GM19239 (cell line): ENCODE measurements at places on chromosomes 6 and 20.

DNA sequence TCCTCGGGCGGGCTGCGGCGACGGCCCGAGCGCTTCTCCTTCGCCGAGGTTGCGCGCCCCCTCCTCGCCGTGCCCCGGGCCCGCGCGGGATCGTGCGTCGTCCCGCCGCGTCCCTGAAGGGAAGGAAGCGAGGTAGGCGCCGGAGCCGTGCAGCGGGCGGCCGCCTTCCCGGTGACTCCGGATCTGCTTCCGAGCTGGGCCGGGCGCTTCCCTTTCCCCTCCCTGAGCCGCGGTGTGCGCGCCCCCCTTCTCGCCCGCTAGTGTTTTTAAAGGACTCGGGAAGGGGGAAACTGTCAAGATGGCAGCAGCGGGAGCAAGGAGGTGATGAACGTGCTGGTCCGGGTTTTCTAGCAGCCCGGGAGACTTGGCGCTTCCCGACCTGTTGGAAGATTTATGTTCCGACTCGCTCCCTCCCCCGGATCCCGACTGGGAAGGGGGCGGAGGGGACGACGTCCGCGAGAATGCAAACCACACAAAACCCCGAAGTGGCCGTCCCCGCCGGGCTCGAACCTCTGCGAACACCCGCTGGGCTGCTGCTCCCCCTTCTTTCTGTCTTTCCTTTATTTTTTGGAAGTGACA, 744 bp upstream of the FOXO3 start:
- DNase-seq, result no peak

- no peak for DNase-seq
These were observed 99.2 kb downstream of the ATP9A start for GRCh38 chr20:51668947-51669346.

- DNase-seq, result peak; percentile 32
These were observed 36.1 kb downstream of the PSMB1 start for GRCh38 chr6:170516783-170517616.

- no peak for DNase-seq
These were observed 4.6 kb upstream of the ENPP1 start for GRCh38 chr6:131803007-131803769.

DNA sequence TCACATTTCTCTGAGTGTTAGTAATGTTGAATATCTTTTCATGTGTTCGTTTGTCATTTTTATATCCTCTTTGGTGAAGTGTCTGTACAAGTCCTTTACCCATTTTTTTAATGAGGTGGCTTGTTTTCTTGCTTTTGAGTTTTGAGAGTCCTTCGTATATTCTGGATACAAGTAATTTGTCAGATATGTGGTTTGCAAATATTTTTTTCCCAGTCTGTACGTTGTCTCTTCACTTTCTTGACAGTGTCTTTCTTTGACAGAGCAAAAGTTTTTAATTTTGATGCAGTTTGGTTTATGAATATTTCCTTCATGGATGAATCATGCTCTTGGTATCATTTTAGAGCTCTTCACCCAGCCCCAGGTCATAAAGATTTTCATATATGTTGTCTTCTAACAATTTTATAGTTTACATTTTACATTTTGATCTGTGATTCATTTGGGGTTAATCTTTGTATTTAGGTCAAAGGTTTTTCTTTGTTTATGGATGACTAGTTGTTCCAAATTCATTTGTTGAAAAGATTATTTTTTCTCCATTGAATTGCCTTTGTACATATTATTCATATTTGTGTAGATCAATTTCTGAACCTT, 152.5 kb downstream of the MRPL14 start:
- DNase-seq, result no peak

GRCh38 chr6:4522453-4522852, 253.8 kb upstream of the CDYL start:
- no peak for DNase-seq

DNA sequence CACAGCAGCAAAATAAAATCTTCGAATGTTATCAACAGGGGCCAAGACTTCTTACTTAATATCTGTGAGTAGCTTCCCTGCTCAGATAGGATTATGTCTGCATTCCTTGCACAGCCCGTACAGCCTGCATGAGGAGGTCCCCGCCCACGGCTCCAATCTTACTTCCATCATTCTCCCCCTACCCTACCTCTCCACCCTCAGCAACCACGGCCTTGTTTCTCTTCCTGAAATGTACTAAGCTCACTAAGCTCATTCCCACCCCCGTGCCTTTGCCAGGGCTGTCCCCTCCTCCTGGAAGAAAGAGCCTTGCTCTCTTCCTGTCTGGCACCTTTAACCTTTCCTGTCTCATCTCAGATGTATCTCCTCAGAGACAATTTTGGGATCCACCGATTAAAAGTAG, 120.4 kb downstream of the BCAS1 start:
- DNase-seq, result no peak

- DNase-seq, result no peak
These were observed 149.7 kb upstream of the TNFAIP3 start for GRCh38 chr6:137717074-137718073.

DNA sequence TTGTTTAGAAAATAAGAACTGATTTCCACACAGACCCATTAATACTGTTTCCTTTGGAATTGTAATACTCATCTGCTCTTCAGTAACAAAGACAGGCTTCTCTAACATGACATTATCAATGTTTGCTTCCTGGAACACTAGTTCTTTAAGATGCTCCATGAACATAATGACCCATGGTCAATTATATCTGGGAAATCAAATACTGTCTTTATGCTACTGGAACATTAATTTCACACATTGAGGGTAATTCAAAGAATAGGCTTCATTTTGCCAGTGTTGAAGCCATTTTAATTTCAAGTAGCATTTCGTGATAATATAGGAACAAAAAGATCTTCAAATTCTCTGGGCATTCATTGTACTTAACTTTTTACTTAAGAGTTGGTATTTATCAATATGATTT, 80.9 kb downstream of the OPN5 start:
- DNase-seq, result no peak

DNA sequence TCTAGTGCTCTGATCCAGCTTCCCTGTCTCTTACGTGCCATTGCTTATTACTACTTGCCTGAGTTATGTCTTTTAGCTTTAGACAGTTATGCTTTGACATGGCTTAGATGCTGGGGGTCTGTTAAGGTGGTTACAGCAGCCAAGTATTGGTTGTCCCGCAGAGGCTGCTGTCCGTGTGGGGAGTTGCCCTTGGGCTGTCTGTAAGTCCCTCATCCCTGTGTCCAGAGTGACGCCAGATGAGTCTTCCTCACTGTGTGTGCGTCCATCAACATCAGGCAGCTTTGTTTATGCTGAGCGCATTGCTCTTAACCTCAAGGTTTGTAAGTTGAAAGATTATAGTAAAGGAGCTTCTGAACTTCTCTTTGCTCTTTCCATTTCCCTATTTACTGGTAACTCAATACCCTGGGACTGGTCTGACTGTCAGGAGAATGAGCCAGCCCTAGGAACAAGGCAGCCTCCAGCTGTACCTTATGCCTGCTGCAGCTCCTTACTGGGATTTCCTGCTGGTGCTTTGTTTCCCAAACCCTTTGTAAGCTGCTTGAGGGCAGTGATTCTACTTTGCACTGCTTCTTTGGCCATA, 7.2 kb downstream of the FAM120B start:
- no peak for DNase-seq

DNA sequence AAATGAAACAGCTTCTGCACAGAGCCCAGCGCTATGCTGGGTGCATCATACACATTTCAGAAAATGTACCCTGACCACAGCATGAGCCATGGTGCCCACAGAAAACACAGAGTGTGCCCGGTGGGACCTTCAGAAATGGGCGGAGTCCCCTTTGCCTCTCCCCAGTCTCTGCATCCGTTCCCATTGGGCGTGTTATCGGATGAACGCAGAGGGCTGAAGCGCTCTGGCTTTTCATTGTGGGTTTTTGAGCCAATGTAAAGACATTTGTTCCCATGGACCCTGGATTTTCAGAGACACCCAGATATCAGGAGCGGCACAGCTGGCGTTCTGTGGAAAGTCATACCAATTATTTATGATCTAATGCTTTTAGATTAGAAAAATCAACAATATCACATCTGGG, 99.8 kb downstream of the DACT2 start:
- DNase-seq, result no peak

- peak; percentile 31 for DNase-seq
These were observed 217.3 kb upstream of the SULF2 start for GRCh38 chr20:48002517-48002970.

- no peak for DNase-seq
These were observed 75.1 kb downstream of the CDC40 start for GRCh38 chr6:110255211-110255750.

DNA sequence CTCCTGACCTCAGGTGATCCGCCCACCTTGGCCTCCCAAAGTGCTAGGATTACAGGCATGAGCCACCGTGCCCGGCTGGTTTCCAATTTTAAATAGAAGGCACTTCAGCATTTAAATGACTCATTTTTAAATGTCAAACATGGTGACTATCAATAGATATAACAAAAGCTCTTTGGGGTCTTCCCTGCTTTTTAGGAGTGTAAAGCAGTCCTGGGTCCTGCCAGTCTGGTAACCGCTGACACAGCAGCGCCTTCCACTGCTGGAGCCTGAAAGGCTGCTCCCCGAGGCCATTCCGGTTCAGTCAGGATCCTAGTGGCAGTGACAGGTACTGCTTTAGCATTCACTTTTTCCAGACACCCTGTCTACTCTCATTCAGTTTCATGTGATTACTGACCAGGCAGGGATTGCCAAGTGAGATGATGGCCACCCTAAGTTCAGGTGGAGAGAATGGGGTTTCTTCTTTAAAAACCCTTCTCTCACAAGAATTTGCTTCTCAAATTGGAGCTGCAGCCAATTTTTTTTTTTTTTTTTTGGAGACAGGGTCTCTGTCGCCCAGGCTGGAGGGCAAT, 5.1 kb downstream of the DIDO1 start:
- DNase-seq, result no peak

- DNase-seq, result no peak
These were observed 84.7 kb downstream of the PRSS35 start for GRCh38 chr6:83597051-83597450.

GRCh38 chr20:25198663-25199383, 3.3 kb downstream of the ENTPD6 start:
- no peak for DNase-seq

DNA sequence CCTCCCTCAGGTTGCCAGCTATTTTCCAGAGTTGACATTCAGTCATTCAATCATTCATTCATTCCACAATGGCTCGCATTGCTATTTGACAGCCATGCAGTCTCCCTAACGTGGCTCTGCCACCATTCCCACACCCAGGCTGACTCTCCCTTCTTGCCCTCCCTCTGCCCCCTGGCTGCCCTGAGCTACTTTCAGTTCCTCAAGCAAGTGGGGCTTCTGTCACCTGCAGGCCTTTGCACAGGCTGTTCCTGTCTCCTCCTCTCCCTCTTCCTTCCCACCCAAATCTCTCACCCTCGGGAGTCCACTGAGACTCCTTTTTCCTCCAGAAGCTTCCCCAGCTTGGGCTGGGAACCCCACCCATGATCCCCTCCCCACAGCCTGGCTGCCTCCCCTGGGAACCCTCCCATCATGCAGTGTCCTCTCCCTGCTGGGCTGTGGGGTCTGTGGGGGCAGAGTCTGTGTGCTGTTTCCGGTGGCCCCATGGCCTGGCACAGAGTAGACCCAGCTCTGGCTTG, 2.6 kb downstream of the PACSIN1 start:
- peak; percentile 66 for DNase-seq

DNA sequence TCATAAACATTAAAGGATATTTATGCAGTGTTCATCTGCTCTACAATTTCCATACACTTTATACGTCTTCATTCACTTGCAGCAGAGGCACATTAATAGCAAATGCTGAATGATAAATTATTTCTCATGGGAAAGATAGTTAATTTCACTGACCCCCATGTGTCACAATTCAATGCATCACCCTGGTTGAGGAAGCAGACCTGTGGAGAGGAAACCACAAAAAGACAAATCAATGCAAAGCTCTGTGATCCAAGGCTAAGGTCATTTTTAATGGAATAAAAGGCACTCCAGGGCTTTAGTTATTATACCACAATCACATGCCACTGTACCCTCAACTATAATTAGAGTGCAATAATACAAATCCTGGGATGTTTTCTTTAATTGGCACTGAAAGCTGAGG, 40.3 kb upstream of the TENT5A start:
- DNase-seq, result no peak

DNA sequence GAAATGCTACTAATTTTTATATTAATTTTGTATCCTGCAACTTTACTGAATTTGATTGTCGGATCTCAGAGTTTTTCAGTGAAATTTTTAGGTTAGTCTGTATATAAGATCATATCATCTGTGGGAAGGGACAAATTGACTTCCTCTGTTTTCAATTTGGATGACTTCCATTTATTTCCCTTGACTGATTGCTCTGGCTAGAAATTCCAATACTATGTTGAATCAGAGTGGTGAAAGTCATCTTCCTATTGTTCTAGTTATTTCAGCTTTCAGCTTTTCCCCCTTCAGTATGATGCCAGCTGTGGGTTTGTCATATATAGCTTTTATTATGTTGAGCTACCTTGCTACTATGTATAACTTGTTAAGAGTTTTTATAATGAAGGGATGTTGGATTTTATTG, 771.2 kb downstream of the KIF16B start:
- no peak for DNase-seq
